ENCODE measurements at places on chromosomes 2 and 18. TPM values are rescaled to one million over a fixed set of nuclear protein-coding genes. Genes with fewer than 3 reads are reported as not detected.
A peak's percentile ranks its signal among the peaks of the same experiment; 100 is the strongest.

The ACADL gene
- 32.8 TPM for total RNA-seq

The CDK15 gene
- total RNA-seq = 7.7 TPM

DNA sequence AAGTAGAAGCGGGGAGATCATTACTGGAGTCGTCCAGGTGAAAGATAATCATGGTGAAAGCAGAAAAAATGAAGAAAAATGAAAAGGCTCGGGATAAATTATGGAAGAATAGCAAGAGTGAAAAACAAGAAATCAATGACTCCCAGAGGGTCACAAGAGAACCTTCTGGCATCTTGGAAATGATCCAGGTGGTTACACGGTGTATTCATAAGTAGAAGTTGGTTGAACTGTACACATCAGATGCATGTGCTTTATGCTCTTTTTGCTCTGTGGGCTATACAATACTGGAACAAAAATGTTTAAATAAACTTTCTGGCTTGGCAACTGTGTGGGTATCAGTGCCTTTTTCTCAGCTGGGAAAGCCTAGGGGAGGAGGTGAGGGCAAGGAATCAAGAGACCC lies 348.9 kb downstream of the RND3 start:
- DNase-seq = no peak

- DNase-seq = no peak
Observed at GRCh38 chr2:220259662-220260061, 632.2 kb downstream of the SLC4A3 start.

- DNase-seq = no peak
Observed at GRCh38 chr18:73850782-73851181, 296.9 kb downstream of the FBXO15 start.

DNA sequence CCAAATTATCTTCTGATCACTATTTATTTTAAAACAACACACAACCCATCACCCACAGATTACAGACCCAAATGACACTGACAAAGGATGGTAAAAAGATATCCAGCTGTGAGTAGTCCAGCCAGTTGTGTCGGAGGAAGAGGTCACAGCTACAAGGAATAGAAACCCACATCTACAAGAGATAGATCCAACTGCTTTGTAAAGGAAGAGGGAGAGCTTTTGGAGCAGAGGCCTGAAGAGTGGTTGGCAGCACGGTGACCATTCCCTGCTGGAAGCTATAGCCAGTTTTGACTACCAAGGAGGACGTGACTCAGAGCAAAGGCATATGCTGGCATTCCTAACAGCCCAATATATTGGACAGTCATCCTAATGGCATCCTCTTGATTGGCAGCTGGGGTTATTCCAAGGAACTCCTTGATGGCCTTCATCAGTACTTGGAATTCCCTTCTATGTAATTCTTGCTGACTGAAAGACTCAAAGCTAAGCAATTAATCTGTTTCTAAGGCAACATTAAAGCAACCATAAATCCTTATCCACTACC lies 17.1 kb downstream of the SLC8A1 start:
- peak; percentile 65 for DNase-seq

DNA sequence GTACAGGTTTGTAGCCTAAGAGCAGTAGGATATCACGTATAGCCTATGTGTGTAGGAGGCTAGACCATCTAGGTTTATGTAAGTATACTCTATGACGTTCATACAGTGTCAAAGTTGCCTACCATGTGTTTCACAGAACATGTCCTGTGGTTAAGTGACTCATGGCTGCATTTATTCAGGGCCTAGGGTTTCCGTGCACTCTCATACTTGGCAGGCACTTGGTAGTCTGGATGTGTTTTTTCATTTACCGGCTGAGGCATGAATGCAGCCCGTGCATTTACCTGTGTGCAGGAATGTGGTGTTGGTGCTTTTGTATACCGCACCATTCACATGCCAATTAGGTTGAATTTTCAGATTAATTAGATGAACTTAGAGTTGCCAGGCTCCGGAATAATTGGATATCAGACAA lies 43.4 kb downstream of the MYL12B start:
- no peak for DNase-seq
